ENCODE measurements at places on chromosomes 11 and 22. TPM values are rescaled to one million over a fixed set of nuclear protein-coding genes. Genes with fewer than 3 reads are reported as not detected.

DNA sequence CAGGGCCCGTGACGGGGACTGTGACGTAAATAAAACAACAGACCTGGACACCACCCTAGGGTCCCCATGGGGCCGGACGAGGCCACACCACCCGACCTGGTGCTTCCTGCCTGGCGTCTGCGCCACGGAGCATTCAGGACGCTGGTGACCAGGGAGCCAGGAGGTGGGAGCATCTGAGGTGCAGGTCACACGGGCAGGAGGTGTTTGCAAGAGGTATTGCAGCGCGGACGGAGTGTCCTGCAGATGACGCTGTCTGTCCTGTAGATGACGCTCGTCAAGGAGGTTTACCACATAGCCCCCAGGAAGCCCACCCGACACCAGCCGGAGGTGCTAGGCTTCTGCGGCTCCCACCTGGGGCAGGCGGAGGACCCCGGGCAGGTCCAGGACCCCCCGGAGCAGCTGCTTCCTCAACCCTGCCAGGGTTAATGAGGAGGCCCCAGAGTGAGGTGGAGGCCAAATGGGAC, 986 bp upstream of the MUC5B start:
- no peaks in the 10 kb centered on the region for H3K4me1 ChIP-seq
- peak; percentile 5 for DNase-seq
- no peak overlapping the region for H3K27ac ChIP-seq
- no peak overlapping the region for H3K4me3 ChIP-seq
- peaks cover 75% of the 10 kb centered on the region for H3K27me3 ChIP-seq

DNA sequence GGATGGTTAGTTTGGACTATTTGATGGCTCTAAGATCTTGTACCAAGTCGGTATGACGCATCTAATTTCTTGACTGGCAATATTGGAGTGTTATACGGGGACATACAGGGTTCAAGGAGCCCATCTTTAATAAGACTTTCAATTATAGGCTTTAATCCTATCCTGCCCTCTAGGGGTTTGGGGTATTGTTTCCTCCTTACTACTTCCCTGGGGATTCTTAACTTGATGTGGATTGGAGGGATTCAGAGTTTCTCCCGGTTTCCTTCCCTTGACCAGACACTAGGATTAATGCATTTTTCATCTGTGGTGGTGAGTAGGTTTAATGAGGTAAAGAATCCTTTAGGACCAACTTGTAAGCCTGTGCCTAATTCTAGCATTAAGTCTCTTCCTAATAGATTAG, 18.8 kb downstream of the CYP2D6 start:
- no peak overlapping the region for H3K27ac ChIP-seq
- H3K27me3 ChIP-seq = no peaks in the 10 kb centered on the region
- peaks cover 3% of the 10 kb centered on the region for H3K4me1 ChIP-seq

DNA sequence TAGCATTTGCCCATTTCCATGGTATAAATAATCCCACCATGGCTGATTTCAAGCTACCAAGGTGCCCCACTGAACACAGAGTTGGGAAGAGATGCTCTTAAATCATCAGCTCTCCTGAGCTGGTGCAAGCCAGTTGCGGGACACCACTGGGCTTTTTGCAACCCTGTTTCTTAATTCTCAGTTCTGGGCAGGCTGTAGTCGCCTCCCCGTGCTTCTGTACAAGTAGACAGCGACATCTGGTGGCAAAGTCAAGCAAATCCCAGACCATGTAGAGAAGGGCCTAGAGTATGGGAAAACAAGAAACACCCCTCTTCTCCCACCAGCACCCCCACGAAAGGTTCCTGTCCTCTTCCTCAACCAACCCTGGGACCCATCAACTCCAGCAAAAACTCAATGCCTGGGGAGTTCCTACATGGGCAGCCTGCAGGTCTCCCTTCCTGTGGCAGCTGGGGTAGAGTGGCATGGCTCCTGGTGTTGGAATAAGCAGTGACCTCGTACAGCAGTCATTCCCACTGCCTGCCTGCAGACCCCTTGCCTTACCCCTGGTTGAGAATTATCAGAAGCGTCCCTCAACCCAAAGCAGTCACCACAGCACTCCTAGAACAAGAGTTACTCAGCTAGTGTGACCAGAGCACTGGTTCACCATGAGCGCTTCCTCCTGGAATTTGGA, 68.4 kb downstream of the IGLL5 start:
- H3K27ac ChIP-seq = no peak overlapping the region
- no peak overlapping the region for H3K4me3 ChIP-seq
- H3K36me3 ChIP-seq = no peaks in the 10 kb centered on the region

DNA sequence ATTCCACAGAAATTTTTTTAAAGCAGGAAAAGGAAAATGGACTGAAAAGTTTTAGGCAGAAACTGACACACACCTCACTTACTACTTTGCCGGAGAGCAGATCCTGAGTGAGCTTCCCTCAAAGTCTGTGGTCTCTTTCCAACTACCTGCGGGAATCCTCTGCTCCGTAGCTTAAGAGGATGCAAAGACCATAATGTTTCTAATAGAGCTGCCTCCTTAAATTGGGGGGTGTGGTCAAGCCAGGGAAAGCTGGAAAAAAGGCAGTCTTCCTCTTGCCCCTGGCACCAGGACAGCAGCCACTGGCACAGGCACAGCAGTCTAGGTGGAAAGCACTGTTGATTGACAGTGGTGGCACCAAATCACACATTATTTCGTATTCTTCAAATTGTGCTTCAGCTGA, at the start of gene ETS1:
Gene ETS1 (minus strand): TSS at position 144 of the 400 bp plus-strand sequence. CDS start 14,428 bp downstream, outside the sequence.
- no peak within 1 kb of the TSS for H3K27ac ChIP-seq
- H3K36me3 ChIP-seq = no peaks in the 10 kb centered on the region
- H3K27me3 ChIP-seq = peaks cover 5% of the 10 kb centered on the region
- H3K4me1 ChIP-seq = peaks cover 8% of the 10 kb centered on the region

FAM180B gene
- total RNA-seq = not detected
